ENCODE measurements at places on chromosomes 6 and 20.
A peak's percentile ranks its signal among the peaks of the same experiment; 100 is the strongest.

GRCh38 chr20:48740712-48741111 lies 87.1 kb downstream of the PREX1 start:
- no peak for DNase-seq

DNA sequence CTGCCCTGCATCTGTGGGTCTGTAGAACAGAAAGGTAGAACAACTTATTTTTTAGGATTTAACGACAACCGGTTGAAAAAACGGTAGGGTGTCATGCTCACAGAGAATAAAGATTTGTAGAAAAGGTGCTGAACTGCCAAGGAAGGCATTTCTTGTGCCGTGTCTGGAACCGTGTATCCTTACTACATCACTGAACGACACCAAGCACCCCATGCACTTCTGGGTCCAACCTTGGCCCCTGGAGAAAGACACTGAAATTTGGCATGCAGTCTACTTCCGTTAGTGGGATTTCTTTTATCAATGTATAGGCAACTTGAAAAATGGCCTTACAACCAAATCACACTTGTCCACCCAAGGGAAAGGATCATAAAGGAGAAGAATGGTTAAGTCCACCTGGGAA lies 145.5 kb downstream of the ZMYND8 start:
- no peak for DNase-seq

DNA sequence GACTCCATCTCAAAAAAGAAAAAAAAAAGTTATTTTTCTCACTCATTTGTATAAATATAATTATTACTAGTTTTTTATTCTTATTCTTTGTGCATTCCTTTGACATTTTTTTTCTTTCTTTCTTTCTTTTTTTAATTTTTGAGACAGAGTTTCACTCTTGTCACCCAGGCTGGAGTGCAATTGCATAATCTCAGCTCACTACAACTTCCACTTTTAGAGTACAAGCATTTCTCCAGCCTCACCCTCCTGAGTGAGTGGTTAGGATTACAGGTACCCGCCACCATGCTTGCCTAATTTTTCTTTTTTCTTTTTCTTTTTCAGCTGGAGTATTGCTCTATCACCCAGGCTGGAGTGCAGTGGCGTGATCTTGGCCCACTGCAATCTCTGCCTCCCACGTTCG lies 51.4 kb upstream of the JARID2 start:
- DNase-seq = no peak

- DNase-seq = no peak
These were observed 83.8 kb downstream of the GCLC start for GRCh38 chr6:53461041-53461656.

DNA sequence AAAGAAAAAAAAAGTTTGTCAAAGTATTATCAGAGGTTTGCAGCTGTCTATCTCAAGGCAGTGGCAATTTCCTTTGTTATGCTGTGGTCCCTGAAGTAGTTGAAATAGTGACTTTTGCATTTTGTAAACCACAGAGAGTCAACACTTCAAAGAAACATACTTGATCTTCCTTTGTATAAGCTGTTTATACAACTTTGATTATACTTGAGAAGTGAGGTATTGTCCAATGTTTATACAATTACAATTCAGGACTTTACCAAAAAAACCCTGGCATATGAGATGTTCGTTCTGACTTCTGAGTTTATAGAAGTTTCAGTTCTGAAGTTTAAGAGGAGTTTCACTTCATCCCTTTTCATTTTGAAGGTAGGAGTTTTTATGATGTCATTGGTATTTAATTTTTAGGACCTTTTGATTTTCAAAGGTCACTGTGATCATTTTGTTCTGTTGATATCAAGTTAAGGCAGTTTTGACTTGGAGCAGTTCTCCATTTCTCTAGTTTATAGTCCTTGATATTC lies 4.0 kb downstream of the STK4 start:
- DNase-seq = no peak

DNA sequence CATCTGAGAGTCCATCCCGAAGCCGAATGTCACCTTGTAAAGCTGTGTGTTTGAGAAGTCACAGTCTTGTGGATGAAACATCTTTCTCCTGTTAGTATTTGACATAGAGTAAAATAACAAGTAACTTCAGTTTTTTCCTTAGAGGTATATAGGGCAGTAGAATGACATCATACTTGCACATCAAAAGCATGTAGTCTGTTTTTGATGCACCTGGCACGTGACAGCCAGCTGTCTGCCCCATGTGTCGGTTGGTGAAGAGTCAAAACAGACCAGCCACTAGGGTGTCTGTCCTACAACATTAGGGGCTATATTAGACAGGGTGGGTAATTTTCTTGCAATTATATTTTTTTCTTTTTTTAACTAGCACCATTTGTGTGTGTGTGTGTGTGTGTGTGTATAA lies 70.2 kb downstream of the SNX9 start:
- DNase-seq = no peak

DNA sequence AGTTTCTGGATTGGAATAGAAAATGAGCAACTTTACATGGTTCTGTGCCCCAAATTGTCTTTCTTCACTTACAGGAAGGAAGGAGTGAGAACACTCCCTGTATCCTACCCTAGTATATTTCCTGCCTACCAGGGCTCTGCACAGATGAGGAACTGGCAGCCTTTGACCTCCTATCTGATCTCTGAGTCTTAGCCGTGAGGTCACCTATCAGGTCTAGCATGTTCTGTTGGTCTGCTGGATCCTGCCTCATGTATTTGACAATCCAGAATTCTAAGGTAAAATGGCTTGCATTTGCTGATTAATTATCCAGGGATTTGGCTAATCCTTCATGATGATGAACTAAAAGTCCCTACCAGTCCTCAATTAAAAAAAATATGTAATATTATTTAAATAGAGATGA lies 35.0 kb upstream of the TRAM2 start:
- DNase-seq = no peak

DNA sequence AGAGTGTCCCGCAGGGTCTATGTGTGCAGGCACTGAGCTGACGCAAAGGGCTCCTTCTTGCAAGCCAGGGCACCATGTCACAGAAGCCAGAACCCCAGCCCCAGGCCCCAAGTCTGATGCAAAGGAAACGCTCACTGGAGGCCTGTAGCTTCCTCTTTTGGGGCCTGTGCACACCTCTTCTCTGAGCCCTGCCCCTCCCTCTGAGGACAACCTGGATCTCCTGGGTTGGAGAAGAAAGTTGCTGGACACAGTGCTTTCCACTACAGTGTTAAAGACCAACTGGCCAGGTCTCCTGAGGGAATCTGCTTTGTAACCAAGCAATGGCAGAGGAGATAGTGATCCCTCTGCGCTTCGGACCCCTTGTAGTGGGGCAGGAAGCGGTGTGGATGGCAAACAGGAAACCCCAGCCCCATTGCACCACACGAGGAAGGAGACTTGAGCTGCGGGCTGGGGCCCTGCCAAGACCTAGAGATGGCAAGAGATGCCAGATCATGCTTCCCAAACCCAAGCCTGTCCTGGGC lies 90.0 kb downstream of the PRND start:
- no peak for DNase-seq

- no peak for DNase-seq
These were observed 341.8 kb upstream of the ZFP64 start for GRCh38 chr20:52533401-52533800.

GRCh38 chr20:33731693-33732165 lies at the start of gene ZNF341:
Gene ZNF341 (plus strand): TSS chr20:33731996. CDS start chr20:33732022, 26 bp downstream.
- DNase-seq = peak; percentile 75

DNA sequence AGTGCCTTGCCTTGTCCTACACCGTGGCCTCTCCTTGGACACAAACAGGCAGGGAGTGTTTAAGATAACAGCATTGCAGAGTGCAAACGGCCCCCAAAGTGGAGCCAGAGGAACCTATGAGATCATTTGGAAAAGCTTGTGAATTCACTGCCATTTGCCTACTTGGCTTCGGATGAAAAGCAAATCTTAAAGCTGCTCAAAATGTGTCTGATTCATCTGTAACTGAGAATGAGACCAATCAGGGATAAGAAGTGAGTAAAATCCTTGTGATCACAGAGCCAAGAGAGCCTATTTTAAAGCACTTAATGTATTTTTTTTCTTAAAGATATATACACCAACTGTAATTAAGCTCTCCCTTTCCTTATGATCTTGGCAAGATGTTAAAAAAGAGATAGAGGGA lies 65.7 kb upstream of the BACH2 start:
- DNase-seq = no peak

GRCh38 chr6:121506761-121507754 lies 71.6 kb downstream of the GJA1 start:
- DNase-seq = no peak

DNA sequence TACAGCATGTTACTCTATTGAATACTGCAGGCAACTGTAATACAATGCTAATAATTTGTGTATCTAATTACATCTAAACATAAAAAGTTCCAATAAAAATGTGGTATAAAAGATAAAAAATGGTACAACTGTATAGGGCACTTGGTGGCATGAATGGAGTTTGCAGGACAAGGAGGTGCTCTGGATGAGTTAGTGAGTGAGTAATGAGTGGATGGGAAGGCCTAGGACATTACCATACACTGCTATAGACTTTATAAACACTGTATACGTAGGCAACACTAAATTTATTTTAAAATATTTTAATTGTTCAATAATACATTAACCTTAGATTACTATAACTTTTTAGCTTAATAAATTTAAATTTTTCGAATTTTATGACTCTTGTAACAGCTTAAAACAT lies 579.6 kb upstream of the MAN1A1 start:
- no peak for DNase-seq

- no peak for DNase-seq
These were observed 631 bp downstream of the ULBP2 start for GRCh38 chr6:149942461-149942829.

DNA sequence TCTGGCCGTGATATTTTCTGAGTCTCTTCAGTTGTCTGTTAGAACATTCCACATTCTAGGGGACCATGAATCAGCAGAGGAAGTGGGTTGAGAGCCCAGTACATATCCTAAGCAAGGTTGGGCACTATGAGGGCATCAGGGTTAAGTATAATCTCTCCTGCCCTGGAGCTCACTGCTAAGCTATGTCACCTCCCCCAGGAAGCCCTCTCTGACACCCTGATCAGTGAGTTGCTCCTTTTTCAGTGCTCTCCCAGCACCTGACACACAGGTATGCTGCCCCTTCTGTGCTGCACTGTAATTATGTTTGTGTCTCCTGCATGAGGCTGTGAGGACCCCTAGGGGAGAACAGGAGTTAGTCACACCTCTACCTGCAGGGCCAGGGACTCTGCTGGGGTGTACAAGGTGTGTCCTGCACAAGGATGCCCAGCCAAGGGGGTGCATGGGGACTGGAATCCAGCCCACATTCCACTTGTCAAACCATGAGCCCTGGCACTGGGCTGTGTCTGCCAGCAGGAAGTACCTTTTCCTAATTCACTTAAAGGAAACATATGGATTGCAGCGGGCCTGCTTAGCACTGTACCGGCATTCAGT lies 3.9 kb downstream of the RAB44 start:
- no peak for DNase-seq

DNA sequence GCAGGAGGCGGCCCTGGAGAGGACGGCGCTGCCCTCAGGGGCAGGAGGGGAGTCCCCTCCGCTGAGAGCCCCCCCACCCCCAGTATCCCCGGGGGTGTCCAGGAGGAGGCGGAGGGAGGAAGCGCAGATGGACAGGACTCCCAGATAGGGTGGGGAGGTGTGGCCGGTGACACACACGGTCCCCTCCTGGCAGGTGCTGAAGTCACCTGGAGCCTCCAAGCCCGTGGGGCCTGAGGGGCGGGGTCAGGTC lies 1.4 kb downstream of the STMN3 start:
- DNase-seq = no peak

- no peak for DNase-seq
These were observed 269.5 kb upstream of the CITED2 start for GRCh38 chr6:139643986-139644385.

GRCh38 chr6:131875647-131876046 lies 67.8 kb downstream of the ENPP1 start:
- DNase-seq = no peak

DNA sequence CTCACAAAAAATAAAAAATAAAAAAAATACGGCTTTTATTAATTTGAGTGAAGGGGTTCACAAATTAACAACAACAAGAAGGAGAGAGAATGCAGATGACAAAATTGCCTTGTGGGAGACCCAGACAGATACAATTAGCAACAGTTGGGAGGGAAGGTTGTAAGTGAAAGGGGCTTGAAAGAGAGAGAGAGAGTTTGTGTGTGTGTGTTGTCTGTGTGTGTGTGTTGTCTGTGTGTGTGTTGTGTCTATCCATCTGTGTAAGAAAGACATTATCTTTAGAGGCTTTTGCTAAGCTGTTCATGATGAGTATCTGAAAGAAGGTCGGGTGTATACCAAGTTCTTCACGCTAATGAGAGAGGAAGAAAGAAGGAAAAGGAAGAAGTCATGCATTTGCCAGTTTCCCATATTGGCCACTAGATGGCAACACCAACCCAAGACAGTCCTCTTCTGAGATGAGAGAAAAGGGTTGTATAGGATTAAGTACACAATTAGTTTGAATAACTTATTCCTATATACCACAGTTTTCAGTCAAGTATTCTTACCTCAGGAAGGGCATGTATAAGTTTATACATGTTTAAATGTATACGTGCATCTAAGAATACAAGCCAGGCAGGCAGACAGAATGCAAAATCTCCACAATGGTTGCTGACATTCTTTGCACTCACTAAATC lies 63.7 kb upstream of the CD2AP start:
- peak; percentile 52 for DNase-seq

- DNase-seq = no peak
These were observed 121.6 kb downstream of the OGFRL1 start for GRCh38 chr6:71410164-71410566.

DNA sequence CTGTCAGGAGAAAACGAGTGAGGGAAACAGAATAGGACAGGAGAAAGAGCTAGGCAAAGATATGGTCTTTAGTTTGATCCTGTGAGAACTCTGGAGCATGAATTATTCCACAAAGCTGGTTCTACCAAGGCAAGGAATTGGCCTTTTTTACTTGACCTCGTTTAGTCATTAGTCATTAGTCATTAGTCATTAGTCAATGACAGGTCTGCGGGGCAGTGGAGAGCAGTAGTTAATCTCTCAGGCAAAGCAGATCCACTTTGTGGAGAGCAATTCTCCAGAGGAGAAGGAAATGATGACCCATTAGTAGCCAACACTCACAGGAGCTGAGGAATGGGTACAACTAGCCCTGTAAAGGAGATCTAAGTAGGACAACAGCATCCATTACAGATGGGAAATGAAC lies 22.0 kb upstream of the ABCC10 start:
- DNase-seq = no peak
